ENCODE measurements at places on chromosomes 1 and 21.

- DNase-seq, result no peak
Observed at GRCh38 chr1:180181996-180182642, 27.4 kb downstream of the QSOX1 start.

GRCh38 chr1:77415579-77415978 lies 133.8 kb downstream of the AK5 start:
- DNase-seq, result no peak

GRCh38 chr1:180210008-180210620 lies 19.9 kb upstream of the LHX4 start:
- DNase-seq, result no peak

DNA sequence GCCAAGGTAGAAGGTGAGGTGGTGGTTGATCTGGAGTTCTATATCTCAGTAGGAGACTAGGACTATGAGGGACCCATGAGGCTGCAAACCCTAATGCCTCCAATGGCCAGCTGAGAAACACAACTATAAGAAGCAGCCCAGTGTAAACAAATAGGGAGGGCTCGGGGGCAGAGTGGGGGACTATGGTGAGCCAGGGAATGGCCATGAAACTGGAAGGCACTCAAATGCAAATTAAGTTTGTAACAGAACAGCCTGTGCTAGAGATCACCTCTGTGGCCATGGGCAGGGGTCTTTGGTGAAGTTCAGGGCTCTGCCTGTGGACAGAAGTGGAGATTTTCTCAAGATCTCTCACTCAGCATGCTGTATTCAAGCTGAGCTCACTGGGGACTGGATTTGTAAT lies 187.1 kb downstream of the GRIK3 start:
- no peak for DNase-seq

GRCh38 chr1:98032958-98033357 lies 112.1 kb upstream of the DPYD start:
- DNase-seq, result no peak

DNA sequence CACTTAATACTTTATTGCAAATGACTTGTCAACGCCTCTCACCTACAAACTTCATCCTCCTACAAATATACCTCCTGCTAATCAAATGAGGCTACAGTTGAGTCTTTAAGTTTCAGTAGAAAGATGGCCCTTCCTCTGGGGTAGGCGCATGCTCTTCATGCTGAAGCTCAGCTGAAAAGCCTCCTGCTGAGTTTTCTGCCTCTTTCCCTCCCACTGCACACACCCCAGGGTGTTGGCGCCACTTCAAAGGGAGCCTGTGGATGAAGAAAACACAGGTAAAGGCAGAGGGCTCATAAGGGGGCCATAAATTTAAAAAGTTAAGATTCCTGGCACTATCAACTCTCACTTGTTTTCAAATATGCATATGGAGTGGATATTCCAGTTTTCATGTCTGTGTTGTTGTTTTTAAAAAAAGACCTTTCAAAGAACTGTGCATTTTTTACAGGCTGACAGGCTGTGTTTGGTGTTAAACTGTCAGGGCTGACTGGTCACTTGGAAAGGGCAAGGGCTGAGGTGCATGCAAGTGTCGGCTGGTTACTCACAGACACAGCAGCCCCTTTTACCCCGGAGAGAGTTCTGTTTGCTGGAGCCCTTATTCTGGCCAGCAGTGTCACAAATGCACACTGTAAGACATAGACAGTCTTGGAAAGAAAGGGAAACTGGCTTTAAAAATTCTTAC lies 42.9 kb upstream of the LGALS8 start:
- DNase-seq, result no peak

DNA sequence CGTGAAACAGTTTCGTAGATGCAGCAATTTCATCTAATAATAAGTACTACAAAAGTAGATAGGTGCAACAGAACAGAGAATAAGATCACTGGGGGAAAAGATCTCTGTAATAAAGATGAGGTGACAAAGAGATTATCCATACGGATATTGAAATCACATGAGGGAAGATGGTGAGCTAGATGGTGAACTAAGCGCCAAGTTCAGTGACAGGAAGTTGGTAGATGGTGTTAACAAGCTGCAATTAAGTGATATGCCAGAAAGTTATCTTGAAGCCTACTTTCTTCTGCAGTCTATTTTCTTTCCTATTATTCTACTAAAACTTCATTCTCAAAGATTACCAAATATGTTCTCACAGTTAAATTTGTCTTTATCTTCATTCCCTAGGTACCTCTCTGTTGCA lies 7.1 kb downstream of the LRIF1 start:
- no peak for DNase-seq

- DNase-seq, result peak; percentile 72
Observed at GRCh38 chr1:115669002-115669673, 27.4 kb downstream of the VANGL1 start.

GRCh38 chr1:56578138-56578962 lies 1.0 kb downstream of the PLPP3 start:
- DNase-seq, result peak; percentile 10

DNA sequence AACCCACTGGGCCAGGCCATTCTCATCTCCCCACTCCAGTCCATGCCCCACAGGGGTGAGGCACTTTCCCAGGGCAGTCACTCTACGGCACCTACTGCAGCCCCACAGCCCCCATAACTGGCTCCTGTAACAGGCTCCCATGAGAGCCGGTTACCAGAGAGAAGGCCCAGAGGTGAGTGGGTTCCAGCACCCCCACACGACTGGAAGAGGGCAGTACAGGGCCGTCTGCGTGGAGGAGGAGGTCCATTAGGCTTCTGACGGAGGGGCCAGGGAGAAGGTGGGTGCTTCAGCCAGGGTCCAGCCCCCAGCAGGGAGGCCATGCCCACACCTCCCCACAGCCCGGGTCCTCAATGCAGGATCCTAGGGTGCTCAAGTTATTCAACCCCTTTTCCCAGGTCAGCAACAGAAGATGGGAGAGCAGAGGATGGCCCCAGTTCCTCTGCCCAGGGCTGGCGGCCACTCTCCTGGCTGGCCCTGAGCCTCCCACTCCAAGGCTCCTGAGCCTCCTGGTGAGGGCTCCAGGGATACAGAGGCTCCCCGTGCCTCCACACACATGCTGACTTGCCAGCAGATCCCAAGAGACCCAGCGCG lies 1.6 kb downstream of the ACAP3 start:
- DNase-seq, result no peak

DNA sequence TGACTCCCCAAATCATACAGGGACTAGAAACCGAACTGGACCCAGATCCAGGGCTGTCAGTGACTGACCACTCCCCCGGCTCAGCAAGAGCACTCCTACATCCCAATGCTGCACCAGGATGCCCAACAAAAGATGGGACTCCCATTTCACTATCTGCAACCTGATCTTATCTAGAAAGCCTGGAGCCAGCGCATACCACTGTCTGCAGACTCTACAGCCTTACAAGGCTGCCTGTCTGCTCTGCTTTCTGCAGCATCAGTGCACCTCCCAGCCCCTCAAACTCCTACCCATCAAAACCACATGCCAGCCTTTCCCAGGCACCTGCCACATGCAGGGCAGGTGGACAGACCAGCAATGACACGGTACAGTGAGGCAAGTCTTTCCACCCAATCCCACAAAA lies 52.2 kb downstream of the SSBP3 start:
- DNase-seq, result no peak

DNA sequence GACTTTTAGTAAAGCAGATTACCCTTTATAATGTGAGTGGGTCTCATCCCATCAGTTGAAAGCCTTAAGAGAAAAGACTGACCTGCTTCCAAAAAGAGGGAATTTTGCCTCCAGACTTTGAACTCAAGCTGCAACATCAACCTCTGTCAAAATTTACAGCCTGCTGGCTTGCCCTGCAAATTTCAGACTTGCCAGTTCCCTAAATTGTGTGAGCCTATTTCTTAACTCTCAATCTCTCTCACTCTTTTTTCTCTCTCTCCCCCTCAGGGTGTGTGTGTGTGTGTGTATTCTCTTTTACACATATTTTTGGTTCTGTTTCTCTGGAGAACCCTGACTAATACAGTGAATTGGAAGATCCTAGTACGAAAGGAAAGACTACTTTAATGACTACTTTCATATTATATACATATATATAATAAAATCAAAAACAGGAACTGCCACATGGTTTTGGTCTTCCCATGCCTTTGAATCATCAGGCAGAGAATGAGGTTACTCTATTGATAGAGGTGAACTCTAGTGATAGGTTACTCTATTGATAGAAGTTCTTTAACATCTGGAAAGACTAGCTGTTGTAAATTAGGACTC lies 6.4 kb downstream of the OR2C3 start:
- DNase-seq, result no peak

GRCh38 chr1:21293537-21294265 lies 3.4 kb upstream of the ECE1 start:
- DNase-seq, result no peak

DNA sequence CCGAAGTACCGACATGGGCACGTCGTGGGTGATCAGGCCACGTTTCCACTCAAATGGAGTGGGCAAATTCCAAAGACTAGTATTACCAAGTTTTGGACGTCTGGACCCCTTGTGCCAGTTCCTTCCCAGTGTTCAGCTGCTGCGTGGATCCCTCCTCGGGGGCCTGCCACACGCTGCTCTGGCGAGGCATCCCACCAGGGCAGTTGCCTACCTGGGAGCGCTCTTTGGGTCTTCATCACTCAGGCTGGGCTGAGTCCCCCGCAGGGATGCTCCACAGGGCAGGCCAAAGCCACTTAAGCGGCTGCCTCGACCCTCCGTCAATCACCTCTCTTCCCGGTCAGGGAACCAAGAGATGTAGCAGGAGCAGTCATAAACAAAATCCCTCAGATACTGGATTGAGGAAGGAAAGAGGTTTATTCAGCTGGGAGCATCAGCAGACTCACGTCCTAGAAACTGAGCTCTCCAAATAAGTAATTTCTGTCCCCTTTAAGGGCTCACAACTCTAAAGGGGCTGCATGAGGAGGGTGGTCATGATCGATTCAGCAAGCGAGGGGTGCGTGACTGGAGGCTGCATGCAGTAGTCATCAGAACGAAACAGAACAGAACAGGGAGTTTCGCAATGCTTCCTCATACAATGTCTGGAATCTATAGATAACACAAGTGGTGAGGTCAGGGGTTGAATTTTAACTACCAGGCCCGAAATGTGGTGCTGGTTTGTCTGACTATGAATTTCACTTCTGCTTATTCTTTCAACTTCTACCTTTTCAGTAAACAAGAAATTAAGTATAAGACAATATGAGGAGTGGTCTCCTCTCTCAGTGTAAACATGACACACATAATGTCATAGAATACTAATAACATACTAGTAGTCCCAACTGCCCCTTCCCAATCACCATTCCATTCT lies 998.6 kb upstream of the NCAM2 start:
- no peak for DNase-seq

GRCh38 chr21:37065561-37066177 lies 7.2 kb downstream of the PIGP start:
- no peak for DNase-seq

DNA sequence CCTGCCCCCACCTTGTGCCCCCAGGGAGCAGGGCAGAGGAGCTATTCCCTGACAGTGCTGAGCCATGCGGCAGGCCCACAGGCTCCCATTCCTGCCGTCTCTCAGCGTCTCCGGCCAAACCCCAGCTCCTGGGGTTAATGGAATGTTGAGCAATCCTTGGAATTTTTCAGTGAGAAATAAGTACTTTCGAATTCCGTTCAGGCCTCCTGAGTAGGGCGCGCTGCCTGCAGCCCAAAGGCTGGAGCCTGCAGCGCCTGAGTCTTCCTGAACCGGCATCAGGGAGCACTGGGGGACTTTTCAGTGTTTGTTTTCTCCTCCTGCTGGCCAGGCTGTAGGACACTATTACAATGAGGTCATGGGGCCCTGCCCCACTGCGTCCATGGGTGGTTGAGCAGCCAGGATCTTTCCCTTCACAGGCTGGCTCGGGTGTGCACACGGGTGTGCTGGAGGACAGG lies 33.3 kb upstream of the CSF1 start:
- peak; percentile 81 for DNase-seq

DNA sequence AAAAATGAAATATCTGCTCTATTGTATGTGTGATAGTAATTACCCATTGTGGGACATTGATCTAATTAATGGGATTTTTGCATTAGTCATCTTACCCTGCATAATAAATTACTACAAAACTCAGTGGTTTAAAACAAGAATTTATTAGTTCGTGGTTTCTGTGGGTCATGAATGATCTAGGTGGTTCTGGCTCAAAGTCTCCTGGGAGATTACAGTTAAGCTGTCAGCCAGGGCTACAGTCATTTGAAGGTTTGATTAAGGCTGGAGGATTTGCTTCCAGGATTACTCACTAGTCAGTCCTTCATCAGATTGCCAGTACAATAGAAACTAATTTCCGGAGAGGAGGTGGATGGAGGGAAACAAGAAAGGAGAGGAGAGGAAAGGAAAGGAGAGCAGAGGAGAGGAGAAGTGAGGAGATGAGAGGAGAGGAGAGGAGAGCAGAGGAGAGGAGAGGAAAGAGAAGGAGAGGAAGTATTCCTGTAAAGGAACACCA lies 60.4 kb upstream of the TNFSF4 start:
- DNase-seq, result no peak

DNA sequence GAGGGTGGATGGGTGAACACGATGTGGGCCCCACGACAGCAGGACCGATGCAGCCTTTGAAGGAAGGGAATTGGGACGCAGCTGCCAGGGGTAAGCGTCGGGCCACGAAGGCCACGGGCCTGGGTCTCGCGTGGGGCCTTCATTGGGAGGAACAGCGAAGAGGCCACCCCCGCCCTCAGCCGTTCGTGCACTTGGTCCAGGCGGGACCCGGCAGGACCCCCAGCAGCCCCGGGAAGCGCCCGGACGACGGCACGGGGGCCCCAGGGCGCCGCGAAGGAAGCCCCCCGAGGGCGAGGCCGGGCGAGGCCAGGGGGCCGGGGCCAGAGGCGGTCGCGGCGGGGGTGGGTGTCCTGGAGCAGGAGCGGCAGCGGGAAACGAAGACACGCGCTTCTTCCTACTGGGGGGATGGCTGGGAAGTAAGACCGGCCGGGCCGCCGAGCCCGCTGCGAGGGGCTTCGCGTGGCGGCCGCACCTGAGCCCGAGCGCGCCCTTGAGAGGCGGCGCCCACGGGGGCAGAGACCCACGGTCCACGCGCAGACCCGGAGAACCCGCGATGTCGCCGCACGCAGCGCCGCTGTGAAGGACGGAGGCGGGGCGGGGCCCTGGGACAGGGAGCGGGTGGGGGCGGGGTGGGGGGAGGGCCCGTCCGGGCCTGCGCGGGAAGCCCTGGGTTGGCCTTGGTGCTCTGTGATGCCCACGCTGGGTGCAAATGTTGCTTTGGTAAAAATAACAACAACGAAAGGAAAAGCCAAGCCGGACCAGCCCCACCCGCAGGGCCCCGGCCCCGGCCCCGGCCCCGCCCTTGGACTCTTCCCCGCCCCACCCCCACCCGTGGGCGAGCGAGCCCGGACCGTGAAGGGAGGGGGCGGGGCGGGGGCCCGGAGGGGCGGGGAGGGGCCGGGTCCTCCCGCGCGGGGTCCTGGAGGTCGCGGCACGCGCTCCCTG lies 56.0 kb upstream of the ADARB1 start:
- no peak for DNase-seq

GRCh38 chr1:25897754-25898153 lies 8.5 kb downstream of the STMN1 start:
- no peak for DNase-seq

GRCh38 chr1:207838156-207839082 lies 72.5 kb downstream of the CD34 start:
- DNase-seq, result no peak

GRCh38 chr1:924656-925560 lies 1.2 kb downstream of the SAMD11 start:
- no peak for DNase-seq

All from HS-5 (cell line).